MV-4-11 (cell line): ENCODE measurements at places on chromosomes 6 and 20.

- no peak for DNase-seq
Measured at GRCh38 chr6:129321303-129321702, 388.7 kb downstream of the ARHGAP18 start.

DNA sequence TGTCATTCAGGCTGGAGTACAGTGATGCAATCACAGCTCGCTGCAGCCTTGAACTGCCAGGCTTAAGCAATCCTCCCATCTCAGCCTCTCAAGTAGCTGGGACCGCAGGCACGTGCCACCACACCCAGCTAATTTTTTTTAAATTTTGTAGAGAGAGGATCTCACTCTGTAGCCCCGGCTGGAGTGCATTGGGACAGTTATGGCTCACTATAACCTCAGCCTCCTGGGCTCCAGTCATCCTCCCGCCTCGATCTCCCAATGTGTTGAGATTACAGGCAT lies 86.5 kb downstream of the SERAC1 start:
- peak; percentile 90 for DNase-seq

- no peak for DNase-seq
Measured at GRCh38 chr6:148436466-148436865, 93.8 kb downstream of the SASH1 start.

DNA sequence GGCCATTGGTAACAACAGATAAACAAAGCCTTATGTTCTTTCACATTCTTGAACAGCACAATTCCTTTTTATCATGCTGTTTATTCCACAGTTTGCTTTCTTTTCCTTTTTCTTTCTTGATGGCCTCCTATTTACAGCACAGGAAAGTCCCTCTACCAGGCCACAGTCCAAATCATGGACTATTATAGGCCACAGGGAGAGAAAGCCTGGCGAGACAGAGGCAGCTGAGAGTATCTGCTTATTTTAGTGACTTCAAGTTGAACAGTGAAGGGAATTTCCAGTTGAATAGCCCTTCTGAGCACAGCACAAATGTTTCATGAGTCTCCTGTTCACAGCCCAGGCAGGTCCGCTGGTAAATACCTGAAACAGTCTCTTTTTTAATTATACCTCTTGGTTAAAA lies 263.7 kb upstream of the ARID1B start:
- no peak for DNase-seq

- DNase-seq: peak; percentile 72
Measured at GRCh38 chr6:158686791-158687381, 37.0 kb downstream of the SYTL3 start.

- no peak for DNase-seq
Measured at GRCh38 chr6:95232446-95232845, 344.9 kb upstream of the MANEA start.

GRCh38 chr6:97095311-97095850 lies 170.9 kb downstream of the KLHL32 start:
- no peak for DNase-seq

- no peak for DNase-seq
Measured at GRCh38 chr6:32664827-32665362, 1.6 kb downstream of the HLA-DQB1 start.

DNA sequence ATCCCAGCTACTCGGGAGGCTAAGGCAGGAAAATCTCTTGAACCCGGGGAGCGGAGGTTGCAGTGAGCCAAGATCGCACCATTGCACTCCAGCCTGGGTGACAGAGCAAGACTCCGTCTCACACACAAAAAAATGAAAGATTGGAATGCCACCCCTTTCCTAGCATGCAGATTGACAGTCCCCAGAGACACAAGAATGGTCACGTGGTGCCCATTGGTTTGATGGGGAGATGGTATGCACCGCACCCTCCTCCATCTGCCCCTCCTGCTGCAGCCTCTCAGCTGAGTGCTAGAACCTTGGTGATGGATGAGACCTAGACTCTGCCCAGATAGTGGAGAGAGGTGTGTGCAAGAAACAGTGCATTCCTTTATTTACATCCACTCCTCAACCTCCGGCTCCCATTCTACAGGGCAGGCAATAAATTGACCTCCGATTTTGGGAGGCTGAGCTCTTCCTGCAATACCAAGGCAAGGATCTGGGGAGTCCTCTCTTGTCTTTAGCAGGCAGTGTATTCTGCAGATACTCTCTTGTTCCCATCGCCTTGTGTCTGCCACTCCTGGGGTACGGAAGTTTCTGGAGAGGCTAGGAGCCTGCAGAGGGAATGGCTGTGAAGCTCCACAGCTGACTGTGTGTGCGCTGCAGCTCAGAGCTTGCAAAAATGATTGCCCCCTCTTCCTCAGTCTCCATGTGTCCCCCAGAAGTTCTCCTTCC lies 1.1 kb upstream of the RNF24 start:
- no peak for DNase-seq

GRCh38 chr6:75076009-75076408 lies 129.8 kb downstream of the COL12A1 start:
- no peak for DNase-seq

DNA sequence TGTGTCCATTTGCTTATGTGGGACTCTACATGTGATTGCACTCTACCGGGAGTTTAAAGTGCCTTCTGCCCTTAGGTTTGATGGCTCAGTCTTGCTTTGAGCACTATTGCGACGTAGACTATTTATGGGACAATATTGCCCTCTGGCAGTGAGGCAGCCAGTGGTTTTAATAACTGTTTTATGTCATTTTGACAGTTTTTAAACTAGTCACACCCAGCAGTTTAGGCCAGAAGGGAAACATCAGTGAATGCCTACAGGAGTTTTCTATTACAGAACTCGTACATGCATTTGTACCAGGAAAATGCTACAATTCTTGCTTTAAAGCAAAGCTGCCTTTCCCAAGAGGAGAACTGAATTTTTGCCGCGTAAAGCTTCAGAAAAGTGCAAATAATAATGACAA lies 813.7 kb downstream of the KIF16B start:
- peak; percentile 51 for DNase-seq

- DNase-seq: no peak
Measured at GRCh38 chr20:18778690-18779392, 34.7 kb upstream of the SCP2D1 start.

GRCh38 chr6:7528565-7528964 lies 12.9 kb upstream of the DSP start:
- no peak for DNase-seq

GRCh38 chr6:13766201-13766634 lies 48.1 kb downstream of the MCUR1 start:
- peak; percentile 95 for DNase-seq

GRCh38 chr6:5636210-5637030 lies 370.3 kb downstream of the NRN1 start:
- DNase-seq: no peak

DNA sequence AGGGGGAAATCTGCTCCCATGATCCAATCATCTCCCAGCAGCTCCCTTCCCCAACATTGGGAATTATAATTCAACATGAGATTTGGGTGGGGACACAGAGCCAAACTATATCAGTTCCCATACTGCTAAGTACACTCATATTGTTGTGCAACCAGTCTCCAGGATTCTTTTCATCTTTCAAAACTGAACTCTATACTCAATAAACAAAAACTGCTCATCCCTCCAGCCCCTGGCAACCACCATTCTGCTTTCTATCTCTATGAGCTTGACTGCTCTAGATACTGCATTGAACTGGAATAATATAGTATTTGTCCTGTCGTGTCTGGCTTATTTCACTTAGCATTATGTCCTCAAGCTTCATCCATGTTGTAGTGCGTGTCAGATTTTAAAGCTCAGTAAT lies 42.9 kb downstream of the STX11 start:
- DNase-seq: no peak

DNA sequence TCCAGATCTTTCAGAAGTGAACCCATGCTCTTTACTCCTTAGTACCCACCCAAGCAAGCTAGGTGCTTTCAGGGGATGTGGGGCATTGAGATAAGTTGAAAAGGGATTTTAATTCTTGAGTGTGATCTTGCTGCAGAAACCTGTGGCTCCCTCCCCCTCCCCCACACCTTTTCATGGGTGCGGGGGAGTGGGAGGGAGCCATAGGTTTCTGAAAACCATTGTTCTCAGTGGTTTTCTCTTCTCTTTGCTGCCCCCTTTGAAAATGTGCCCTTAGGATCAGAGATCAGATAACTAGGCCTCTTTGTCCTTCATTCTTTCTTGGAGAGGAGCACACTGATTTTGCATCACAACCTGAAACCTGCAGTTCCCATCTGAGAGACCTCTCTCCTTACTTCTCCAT lies 2.4 kb downstream of the PCSK2 start:
- no peak for DNase-seq

DNA sequence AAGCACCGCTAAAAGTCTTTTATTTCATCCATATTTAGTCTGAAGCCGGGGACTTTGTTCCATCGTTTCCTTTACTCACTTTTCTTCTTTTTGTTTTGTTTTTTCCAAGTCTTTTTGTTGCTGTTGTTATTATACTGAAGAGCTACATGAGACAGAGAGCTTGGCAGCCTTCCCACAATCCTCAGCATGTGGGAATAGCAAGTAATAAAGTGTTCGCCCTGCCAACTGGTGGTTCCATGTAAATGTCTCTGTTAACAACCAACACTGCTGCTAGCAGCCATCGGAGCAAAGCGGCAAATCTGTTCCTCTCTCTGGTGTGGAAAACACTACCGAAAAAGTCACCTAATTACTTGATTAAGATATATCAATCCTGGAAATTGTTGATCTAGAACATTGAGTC lies 437.8 kb upstream of the ID4 start:
- no peak for DNase-seq

DNA sequence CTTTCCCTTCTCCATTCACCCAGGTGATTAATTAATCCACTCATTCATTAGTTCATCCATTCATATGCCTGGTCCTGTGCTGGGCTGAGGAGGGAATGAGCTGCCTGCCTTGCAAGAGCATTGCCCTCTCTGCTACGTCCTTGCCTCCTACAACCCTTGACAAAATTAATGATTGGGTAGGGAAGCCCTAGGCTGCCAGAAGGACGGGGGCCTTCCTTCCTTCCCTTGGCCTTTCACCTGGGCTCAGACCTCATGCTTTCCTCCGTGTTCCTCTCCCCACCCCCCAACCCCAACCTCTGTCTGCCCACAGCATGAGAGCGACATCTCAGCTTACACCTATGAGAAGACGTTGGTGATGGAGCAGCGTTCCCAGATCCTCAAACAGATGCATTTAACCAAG lies 25.6 kb downstream of the SLC12A5 start:
- DNase-seq: no peak

GRCh38 chr20:4091490-4092479 lies 76.4 kb upstream of the RNF24 start:
- peak; percentile 52 for DNase-seq

- DNase-seq: no peak
Measured at GRCh38 chr6:111070105-111071005, 16.9 kb upstream of the SLC16A10 start.

DNA sequence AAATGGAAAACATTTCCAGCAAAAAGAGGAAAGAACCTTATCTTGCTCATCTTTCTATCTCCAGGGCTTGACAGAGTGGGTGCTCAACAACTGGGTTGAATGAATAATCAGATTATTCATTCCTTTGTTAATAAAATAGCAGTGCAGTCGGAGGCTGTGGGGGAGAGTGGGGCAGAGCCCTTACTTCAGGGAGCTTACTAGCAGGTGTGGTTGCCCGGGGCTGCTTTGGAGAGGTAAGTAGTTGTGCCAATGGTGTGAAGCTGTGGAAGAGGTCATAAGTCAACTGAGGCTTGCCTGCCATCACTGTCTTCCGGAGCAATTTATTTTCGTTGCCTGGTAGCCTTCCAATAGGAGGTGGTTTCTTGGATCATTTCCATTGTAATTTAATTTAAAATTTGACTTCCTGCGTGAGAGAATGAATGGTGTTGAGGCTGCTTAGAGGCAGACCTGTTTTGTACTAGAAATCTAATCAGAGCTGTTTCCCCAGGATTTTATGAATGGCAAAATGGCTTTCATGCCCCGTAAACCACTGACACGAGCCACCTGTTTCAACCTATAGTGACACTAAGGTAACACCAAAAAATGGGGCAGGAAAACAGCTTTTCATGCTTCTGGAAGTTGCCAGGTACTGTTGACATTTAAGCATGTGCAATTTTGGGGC lies 51.4 kb downstream of the ZDHHC14 start:
- DNase-seq: no peak

DNA sequence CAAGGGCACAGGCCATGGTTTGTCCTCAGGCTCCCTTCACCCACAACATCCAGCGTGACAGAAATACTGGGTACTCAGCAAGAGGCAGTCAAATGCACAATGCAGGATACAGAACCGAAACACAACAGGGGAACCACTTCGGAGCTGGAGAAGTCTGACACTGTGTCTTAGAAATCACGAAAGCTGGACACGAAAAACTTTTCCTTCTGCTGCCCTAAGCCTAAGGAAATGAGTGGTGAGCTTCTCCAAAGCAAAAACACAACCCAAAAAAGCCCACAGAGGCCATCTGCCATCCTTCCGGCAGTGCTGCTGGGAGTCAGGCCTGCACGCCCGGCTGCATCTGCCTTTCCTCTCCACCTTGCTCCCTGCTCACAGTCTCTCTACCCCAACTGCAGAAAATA lies 106.3 kb downstream of the SLC23A2 start:
- peak; percentile 87 for DNase-seq

GRCh38 chr20:14406495-14406894 lies 69.1 kb upstream of the FLRT3 start:
- DNase-seq: no peak

DNA sequence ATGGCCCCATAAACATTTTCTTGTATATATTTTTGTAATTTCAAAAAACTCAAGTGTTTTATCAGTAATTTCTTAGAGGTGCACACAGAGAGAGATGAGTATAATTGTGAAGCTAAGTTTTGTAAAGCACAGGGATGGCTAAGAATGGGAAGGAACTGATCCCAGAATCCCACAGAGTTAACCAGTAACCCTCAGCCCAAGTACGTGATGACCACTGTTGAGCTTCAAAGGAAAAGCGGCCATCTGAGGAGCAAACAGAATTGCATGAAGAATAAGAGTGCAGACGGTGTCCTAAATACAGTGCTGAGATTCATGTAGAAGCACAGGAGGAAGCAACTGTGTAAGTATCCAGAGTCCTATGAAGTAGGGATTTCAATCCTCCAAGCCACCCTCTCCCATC lies 28.1 kb upstream of the HLA-C start:
- DNase-seq: no peak

- no peak for DNase-seq
Measured at GRCh38 chr6:111758608-111759329, 114.5 kb downstream of the FYN start.

GRCh38 chr20:10516529-10516928 lies 81.4 kb downstream of the SLX4IP start:
- DNase-seq: no peak

DNA sequence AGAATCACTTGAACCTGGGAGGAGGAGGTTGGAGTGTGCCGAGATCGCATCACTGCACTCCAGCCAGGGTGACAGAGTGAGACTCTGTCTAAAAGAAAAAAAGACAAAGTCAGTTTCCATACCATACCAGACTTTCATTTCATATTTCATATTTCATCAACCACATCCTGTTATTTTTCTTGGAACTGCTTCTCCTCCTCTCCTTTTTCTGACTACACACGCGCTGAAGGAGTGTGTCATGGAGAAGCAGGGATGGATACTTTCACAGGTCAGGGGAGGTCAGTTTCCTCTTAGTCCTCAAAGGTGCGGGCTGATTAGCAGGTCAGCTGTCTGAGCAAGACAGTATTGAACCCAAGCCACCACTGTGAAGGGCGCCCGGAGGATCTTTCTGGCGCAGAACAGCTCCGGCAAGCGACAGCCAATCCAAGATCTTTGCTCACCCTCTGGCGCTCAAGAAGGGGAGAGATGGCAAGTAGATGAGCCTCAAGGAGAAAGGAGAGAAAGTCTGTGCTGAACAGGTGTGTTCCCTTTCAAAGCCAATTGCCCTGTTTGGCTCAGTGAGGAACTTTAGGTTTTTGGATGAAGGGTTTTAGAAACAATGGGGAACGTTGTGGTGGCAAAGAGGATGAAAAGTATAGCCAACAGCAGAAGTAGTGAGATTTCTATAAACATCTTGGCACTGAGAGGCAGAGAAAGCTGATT lies 18.9 kb upstream of the SYNJ2 start:
- peak; percentile 83 for DNase-seq
